ENCODE measurements at places on chromosomes 3 and 15. TPM values are rescaled to one million over a fixed set of nuclear protein-coding genes. Genes with fewer than 3 reads are reported as not detected.

ATRIP gene
- 9.5 TPM for total RNA-seq

HES1 gene
- total RNA-seq: 13.0 TPM

DNA sequence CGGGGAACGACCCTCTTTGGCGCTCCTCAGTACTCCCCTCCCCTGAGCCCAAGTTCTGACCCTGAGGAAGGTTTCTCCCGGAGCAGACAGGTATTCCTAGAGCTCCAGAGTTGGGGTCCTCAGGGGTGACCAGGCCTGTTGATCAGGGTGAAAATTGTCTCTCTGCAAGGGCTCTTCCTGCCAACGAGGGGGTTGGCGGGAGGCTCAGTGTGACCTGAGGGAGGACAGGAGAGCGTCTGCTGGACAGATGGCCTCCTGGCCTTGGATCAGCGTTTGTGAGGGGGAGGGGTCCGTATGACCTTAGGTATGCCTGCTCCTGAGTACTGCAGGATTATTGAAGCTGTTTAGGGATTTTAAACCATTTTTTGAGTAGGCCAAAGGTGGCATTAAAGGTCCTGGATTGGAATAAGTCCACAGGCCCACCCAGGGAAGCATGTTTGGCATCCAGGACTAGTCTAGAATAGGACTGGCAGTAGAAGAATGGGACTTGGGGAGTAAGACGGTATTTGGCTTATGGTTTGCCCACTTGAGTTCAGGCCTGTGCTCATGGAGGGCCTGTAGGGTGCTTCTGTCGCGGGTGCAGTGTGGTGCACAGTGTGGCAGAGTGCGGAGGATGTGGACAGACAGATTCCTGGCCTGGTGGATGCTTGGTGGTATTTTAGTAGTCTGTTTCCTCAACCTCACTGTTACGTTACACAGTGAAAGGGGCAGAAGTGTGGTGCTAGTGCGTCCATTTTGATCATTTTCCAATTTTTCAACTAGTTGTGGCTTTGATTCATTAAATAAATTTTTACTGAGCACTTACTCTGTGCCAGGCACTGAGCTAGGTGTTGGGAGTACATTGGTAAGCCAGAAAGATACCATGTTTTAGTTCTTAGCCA is 959 bp downstream of the ZNF592 start:
- peak; percentile 63 for DNase-seq

GRCh38 chr3:71581457-71582035 is 2.0 kb downstream of the FOXP1 start:
- DNase-seq: peak; percentile 65

- no peak for DNase-seq
Measured at GRCh38 chr3:127555108-127555507, 35.4 kb downstream of the TPRA1 start.

DNA sequence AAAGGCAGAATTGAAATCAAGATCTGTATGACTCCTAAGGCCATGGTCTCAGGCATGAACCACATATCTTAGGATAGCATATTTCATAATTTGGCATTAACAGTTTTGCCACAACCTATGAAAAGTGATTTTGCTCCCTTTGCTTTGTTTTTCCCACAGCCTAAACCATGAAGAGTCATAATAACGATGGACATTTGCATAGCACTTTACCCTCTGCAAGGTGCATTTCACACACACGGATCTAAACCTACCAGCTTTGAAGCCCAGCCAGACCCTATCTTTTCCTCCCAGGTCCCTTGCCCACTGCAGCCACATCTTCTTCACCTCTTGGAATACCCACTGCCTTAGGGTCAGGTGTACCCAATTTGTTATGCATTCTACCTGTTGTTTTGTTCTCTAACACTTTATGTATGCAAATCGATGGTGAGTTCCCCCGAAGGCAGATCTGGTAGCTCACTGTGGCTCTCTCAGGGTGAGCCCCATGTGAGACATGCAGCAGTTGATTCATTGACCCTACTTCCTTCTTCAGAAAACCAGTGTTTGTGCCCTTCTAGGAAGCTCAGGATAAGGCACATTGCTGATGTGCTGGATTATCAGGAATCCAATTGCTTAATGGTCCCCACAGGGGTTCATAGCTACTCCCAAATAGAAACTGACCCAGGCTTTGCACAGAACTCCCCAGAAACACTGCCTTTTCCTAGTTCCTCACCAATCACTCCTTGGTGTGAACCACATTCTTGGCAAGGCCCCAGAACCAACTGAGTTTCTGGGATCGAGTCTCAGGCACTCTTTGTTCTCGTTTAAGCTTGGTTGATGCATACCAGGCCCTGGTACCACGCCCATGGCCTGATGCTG is 8.7 kb downstream of the ARHGAP31 start:
- DNase-seq: no peak

- DNase-seq: no peak
Measured at GRCh38 chr15:89320200-89320599, 14.4 kb downstream of the POLG start.

DNA sequence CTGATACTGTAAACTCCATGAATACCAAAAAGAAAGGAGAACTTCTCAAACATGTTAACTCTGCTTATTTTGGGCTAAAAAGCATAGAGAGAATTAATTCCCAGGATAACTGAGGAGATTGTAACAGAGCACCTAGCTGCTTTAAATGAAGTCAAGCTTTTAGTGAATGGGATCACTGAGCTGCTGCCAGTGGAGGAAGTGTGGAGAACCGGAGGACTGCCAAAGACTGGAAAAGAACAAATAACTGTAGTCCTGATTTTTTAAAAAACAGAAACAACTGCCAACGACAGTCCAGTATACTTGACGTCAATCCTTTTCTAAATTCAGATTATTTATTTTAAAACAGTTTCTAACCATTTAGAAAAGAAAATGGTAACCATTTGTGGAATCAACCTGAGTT is 3.3 kb downstream of the C3orf70 start:
- no peak for DNase-seq

GRCh38 chr3:53551324-53551723 is 56.9 kb downstream of the CACNA1D start:
- no peak for DNase-seq

DNA sequence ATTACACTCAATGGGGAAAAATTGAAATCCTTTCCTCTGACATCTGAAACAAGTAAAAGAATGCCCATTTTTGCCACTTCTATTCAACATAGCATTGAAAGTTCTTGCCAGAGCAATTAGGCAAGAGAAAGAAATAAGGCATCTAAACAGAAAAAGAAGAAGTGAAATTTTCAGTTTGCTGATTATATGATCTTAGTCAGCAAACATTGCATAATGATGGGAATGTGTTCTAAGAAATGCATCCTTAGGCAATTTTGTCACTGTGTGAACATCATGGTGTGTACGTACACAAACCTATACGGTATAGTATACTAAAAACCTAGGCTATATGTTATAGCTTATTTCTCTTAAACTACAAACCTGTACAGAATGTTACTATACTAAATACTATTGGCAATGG is 278.0 kb downstream of the CGGBP1 start:
- DNase-seq: no peak

- no peak for DNase-seq
Measured at GRCh38 chr15:99857836-99858235, 124.6 kb upstream of the LYSMD4 start.

DNA sequence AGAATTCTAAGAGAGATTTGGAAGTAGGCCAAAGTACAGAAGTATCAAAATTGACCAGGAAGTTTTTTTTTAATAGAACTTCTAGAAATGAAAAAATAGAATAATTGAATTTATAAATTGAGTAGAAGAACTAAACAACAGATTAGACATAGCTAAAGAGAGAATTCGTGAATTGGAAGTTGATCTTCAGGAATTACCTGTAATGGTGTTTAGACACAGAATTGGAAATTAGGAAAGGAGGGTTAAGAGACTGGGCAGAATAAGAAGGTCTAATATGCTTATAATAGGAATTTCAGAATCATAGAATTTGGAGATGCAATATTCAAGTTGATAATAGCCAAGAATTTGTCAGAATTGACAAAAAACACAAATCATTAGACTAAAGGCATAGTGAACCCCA is 16.2 kb downstream of the ACVR2B start:
- no peak for DNase-seq

DNA sequence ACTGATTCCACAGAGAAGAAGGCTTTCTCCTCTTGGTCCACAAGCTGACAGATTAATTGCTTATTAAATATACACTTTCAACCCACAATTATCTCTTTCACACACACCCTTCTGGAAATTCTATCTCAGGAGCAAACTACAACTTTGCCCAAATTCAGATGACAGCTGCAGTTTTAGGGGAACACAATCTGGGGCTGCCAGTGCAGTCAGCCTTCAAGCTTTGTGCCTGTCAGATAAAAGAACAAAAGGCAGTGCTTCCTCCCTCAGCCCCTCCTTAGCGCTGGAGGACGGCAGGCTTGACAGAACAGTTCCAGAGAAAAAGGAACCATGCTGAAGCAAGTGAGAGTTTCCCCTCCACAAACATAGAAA is 99.6 kb downstream of the TMCC1 start:
- DNase-seq: no peak

DNA sequence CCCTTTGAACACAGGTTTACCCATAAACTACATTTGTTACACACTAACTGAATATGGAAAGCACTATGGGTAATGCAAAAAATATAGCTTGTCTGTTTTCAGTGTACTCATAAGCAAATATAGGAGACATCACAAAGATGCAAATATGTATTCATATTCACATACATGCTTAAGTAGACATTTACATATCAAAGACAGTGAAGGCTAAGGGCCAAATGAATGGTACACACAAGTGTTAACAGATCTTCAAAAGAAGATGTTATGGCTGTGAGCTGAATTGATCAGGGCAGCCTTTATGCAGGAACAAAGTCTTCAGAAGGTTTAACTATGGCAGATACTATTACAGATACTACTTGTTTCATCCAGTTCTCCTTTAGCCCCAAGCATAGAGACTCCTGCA is 384.1 kb downstream of the FHIT start:
- no peak for DNase-seq

DNA sequence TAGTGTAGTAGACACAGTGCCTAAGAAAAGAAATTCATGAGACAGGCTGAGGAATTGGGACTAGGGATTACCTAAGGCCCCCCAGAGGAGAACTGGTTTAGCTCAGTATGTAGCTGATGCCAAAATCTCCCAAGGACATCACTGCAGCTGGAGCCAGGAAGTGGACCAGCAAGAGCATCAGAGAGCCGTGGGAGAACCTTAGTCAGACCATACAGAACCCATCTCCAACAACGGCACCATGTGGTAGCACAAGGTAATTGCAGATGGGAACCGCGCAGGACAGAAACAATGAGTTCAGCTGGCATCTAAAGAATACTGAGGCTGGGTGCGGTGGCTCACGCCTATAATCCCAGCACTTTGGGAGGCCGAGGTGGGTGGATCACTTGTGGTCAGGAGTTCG is 81.7 kb downstream of the WNT5A start:
- peak; percentile 34 for DNase-seq

DNA sequence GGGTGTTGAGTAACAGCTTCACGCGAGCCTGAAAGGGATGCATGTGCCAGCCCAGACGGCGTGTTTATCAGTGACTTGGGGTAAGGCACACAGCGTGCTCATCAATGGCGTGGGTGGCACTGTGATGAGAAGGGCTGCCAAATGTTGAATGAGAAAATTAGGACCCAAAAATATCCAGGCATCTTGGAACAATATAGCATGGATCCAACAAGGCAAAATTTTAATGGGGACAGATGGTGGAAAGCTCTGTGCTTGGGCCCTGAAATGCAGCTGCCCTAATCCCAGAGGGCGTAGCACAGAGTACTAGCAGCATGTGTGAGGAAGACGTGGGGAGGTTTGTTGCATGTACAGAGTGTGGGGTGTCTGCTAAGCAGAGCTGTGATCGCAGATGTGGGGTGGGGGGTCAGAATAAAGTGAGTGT is 48.9 kb downstream of the SSUH2 start:
- DNase-seq: no peak

DNA sequence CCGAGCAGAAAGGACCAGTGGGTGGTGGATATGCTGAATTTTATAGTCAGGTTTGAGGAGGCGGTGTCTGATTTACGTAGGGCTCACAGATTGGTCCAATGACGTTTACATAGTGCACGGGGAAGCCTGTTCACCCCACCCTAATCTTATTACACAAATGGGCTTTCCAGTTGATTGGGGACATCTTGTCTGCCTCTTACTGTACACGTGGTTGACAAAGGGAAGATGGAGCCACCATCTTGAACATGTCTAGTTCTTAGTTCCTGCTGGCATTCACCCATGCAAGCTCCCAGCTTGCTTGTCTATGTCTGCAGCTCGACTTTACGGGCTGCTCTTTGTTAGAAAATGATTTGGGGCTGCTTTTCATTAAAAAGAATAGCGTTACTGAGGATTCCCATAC is 332.0 kb upstream of the SLCO3A1 start:
- peak; percentile 12 for DNase-seq

Data from GM23248 (cell line).